ENCODE measurements at places on chromosomes 2 and 18.

DNA sequence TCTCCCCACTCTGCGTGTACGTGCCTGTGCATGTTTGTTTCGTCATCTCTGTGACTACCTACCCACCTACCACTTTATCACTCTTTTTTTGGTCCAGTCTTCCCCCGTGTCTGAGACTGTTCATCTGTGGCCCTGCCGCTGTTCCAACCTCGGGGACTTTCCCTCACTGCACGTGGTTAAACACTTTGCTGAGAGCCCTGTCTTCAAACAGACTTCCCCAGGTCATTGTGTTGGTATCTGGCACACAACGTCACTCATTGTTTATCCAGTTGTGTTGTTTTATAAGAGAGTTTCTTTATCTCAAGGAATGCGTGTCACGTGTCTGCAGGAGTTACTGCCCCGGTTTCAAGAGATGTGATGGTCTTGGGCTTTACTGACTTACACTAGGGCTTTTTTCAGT, 262.0 kb upstream of the RASGRP3 start:
- DNase-seq, result no peak

GRCh38 chr2:153417077-153417476, 61.5 kb downstream of the RPRM start:
- DNase-seq, result no peak

DNA sequence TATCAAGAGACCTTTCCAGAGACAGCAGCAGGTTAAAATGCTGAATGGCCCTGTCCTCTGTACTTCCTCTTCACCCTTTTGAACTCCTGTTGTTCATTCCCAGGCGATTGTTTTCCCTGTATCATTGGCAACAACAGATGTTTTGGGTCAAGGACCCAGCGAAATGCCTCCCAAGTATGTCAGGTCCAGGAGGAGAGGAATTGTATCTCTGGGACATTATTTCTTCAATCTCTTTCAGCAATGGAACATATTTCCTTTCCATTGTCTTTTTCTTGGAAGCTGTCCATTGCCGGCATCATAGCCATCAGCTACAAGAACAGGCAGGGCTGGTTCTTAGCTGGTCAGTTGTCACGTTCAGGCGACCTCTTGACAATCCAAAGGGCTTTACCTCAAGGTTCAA, 76.2 kb downstream of the NRP2 start:
- DNase-seq, result no peak

DNA sequence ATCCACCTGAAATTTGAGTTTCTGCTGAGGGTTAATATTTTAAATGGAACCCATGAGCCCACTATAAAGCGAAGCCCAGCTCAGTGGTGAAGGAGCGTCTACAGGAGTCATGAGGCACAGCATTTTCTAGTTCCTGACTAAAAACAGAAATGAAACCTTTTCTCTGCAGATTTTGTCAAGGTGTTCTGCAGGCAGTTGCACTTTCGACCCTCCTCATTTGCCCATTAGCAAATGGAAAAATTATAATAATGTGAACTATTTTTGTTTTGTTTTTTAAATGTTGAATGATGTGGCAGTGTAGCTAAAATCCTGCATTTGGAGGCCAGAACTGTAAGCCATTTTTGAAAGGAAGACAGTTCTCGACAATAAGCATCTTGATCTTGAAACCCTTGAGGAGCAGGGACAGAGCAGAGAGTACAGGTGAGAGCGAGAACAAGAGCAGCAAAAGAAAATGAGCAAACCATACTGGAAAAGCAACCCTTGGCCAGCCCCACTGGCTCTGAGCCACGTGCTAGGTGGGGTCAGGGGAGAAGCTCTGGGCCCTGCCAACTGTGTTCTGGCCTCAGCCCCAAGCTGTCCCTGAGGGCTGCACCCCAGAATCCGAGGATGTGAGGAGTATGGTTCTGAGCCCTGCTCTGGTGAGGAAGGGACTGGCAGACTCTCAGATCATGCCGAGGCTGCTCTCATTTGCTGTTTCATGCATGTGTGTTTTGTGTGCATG, 26.4 kb upstream of the COPS8 start:
- DNase-seq, result no peak

- no peak for DNase-seq
Observed at GRCh38 chr2:86283411-86284030, 53.9 kb downstream of the REEP1 start.

DNA sequence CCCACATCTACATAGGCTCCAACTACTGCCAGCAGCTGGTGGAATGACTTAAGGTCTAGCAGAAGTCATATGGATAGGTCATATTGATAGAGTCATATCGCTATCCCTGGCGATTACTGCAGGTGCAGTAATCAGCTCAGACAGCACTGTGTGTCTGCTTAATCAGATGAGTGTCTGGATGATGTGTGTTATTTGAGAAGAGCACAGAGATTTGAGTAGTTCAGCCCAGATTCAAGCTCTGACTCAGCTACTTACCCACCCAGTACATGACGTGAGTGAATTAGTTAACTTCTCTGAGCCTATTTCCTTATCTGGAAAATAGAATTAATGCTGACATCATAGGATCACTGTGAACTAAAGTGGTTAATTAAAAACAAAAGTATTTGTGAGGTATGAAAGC, 78.9 kb downstream of the EHD3 start:
- no peak for DNase-seq

GRCh38 chr2:9535177-9535576, 20.5 kb downstream of the ADAM17 start:
- DNase-seq, result no peak

GRCh38 chr2:229129738-229130371, 141.2 kb downstream of the PID1 start:
- no peak for DNase-seq

DNA sequence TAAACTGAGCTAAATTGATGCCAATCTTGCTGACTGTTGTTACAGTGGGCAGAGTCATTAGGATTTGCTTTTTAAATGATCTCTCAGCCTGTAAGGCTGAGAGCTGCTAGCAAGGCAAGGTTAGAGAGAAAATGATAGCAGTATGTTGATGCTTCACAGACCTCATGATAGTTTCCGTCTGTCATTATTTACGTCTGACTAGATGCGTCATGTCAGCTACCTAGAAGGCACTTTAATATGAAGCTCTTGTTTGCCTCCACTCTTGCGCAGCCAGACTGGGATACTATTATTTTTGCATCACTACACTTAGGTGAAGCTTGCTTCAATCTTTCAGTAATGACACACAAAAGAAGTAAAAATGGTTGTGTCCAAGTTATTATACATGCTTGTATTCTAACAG, 313.8 kb downstream of the LNPK start:
- DNase-seq, result no peak

DNA sequence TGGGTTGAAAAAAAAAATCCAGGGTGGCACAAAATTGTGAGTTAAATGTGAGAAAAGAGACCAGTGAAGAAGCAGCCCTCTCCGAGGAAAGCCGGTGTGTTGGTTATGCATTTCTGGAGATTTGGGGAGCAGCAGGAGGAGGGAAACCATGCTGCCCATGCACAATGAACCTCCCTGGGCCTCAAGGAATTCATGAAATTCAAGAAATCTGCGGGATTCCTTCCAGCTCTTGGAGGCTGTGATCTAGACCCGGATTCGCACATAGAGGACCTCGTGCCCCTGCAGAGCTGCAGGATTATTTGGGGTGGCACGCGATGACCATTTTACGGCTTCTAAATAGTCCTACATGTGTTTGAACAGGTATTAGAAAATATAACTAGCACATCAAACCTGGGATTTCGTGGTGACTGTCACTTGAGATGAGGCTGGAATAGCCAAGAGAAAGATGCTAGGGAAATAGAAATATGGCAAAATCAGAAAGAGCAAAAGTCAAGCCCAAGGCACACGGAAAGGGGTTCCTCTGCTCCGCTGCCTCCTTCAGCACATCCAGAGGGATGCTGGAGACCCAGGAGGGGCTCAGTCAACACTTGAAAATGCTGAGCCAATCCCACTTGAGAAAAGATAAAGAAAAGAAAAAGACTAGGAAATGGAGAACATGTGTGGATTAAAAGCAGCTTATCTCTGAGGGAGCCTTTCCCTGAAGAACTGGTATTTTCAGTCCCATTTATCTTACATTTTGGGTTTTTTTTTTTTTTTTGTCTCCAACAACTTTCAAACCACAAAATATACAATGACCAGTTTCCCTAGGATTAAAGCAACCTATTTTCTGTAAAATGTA, 22.0 kb downstream of the KCTD1 start:
- DNase-seq, result no peak

DNA sequence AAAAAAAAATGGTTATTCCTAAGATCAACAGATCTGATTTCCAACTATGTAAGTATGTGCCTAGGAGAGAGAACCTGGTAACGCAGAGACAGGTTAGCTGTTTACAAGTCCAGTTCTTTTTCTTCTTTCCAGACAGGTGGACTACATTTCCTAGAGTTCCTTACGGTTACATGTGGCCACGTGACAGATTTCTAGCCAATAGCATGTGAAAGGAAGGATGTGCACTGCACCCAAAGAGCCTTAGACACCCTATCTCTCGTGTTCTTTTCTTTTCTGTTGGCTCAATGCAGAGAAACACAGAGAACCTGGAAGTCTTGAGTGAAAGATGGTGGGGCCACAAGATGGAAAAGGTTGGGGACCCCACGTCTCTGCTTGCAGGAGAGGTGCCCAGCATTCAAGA, 375.9 kb downstream of the TNS1 start:
- DNase-seq, result no peak

- no peak for DNase-seq
Observed at GRCh38 chr2:2851806-2852777, 521.0 kb upstream of the MYT1L start.

DNA sequence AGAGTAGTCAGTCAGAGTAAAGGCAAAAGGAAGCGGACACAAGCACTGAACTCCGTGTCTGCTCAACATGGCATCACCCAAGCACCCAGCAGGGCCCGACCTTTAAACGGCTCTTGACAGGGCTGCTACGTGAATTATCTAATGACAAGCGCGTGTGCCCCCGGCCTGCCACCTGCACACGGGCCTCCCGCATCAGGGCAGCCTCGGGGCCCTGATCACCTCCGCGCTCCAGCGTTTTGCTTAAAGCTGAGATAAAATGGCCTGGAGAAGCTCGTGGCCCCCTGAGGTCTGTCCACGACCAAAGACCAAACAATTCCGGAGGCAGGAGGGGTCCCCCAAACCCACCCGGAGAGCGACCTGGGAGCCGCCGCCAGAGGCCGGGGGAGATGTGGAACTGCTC, 376 bp downstream of the NDUFA10 start:
- no peak for DNase-seq

DNA sequence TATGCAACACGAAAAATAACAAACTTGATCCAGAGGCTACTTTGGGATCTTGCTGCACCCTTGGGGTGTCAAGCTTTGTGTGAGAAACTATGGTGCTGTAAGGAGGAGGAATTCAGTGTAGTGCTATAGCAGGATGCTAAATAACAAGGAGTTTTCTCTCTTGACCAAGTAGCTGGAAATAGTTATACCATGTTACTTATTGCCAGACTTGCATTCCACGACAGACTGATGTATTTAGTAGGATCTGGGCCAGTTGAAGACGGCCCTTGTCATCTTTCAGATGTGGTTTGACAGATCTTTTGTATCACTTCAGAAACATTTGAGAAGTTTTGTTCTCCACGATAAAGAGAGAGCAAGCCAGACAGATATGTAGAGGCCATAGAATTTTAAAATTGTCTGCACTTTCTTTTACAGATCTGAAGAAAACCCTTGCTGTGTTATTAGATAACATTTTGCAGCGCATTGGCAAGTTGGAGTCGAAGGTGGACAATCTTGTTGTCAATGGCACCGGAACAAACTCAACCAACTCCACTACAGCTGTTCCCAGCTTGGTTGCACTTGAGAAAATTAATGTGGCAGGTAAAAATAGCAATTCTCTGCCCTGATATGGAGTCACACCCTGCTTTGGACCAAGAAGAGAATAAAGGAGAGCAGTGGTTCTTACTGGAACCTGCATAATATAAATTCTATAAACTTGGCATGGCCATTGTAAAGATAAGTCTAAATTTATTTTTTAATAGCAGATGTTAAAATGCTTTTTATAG, 16.3 kb downstream of the MGAT5 start:
- no peak for DNase-seq

DNA sequence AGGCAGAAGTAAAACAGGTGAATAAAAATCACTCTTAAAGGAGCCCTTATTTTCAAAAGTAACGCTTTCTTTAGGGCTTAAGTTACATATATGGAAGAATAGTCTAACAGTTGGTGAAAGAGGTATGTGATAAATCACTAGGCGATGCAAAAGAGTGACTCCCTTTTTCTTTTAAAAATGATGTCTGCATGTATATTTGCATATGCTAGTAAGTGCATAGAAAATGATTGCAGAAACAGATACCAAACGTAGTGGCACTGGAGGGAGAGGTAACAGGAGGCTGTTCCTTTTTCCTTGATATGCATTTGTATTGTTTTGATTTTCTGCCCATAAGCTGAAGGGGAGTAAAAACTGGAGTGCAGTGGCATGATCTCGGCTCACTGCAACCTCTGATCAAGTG, 158.3 kb downstream of the PRPF40A start:
- no peak for DNase-seq

- DNase-seq, result no peak
Observed at GRCh38 chr2:207337234-207338219, 171.8 kb upstream of the KLF7 start.

DNA sequence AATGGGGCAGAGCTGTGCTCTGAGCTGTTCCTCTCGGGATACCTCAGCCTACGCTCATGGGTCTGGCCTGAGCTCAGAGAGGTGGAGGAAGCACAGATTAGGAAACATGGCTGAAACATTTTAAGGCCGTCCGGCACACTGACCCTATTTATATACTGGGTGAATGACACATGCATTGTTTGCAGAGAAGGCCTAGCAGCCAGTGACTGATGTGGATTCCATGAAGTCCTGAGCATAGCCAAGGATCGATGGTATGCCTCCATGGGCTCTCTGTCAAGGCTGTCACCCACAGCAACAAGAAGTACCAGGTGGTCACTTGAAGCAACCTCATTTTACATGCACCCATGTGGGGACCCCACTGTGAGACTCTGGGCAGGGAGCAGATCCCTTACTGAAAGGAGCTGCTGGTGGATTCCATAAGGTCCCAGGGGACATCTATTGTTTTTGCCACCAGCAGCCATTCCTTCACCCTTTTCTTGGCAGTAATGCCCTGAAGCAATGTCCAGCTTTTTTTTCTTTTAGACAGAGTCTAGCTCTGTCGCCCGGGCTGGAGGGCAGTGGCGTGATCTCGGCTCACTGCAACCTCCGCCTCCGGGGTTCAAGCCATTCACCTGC, 8.4 kb downstream of the PTMA start:
- no peak for DNase-seq

- no peak for DNase-seq
Observed at GRCh38 chr2:98634406-98635092, 26.2 kb downstream of the UNC50 start.

GRCh38 chr2:218397463-218397819, 2.2 kb upstream of the CTDSP1 start:
- no peak for DNase-seq

GRCh38 chr2:37501113-37501512, 156.7 kb downstream of the QPCT start:
- DNase-seq, result no peak

DNA sequence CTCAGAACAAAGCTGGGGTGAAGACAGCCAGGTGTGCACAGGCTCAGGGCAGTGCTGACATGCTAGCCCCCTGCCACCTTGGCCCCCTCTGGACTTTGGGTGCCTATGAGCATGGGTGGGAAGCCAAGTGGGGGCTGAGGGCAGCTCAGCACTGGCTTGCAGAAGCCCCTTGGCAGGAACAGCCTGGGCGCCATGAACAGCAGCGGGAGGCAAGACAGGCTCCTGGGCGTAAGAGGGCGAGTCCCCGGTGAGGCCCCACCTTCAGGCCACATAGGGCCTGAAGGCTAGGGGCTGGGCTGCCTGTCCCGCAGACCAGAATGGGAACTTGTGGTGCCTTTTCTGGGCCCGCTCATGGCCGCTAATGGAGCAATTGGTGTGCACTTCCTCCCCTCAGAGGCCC, 47.0 kb upstream of the COX7A2L start:
- DNase-seq, result no peak

- DNase-seq, result peak; percentile 4
Observed at GRCh38 chr2:201680743-201681142, 17.7 kb downstream of the MPP4 start.
